Cerebellar nuclear complex (tissue), 1 donor: ENCODE measurements at places on chromosomes 16 and 17.
A peak's percentile ranks its signal among the peaks of the same experiment; 100 is the strongest.

DNA sequence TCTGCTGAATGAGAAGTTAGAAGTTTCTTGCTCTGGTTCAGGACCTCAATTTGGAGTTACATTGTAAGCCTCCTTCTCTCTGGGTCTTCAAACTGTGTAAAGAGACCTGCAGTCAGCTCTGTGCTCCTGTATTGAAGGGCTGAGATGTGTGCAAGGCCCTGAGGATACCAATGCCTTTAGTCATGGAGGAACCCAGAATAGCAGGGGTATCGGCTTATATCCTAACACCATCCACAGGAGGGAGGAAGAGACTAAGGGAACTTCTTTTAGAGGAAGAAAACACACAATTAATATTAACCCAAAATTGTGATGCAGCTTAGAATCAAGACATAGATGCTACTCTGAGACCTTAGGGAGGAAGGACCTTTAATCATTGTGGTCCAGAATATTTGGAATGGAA, 36.5 kb downstream of the GLP2R start:
- DNase-seq: no peak

DNA sequence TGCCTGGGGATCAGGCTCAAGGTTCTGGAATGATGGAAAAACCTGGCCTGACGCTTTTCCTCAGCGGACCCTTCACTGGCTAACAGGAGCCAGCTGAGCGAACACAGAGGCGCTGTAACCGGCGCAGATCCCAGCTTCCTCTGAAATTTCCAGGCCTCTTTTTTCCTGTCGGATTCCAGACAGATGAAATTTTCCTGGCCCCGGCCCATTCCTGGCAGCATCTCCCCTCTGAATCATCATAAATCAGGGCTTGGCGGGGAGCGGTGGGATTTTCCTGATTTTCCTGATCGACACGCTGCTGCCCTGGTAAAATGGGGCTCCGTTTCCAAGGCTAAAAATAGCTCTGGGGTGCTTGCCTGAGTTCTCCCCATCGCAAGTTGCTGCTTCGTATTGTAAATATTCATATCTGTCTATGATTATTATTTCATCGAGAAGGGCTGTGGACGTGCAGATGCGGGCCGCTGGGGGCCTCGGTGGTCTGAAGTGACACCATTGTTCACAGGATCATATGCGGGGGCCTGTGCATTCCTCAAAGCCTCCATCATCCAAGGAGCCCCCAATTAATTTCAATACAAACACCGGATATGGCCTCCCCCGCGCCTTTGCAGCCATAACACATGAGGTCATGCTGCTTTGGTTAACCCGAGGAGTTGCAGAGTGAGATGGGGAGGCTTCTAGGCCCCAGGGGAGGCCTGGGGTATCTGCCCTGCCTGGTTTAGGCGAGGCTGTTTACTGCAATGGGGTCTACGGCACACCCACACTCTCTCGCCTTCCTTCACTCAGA, 45.8 kb upstream of the ETV4 start:
- DNase-seq: no peak

DNA sequence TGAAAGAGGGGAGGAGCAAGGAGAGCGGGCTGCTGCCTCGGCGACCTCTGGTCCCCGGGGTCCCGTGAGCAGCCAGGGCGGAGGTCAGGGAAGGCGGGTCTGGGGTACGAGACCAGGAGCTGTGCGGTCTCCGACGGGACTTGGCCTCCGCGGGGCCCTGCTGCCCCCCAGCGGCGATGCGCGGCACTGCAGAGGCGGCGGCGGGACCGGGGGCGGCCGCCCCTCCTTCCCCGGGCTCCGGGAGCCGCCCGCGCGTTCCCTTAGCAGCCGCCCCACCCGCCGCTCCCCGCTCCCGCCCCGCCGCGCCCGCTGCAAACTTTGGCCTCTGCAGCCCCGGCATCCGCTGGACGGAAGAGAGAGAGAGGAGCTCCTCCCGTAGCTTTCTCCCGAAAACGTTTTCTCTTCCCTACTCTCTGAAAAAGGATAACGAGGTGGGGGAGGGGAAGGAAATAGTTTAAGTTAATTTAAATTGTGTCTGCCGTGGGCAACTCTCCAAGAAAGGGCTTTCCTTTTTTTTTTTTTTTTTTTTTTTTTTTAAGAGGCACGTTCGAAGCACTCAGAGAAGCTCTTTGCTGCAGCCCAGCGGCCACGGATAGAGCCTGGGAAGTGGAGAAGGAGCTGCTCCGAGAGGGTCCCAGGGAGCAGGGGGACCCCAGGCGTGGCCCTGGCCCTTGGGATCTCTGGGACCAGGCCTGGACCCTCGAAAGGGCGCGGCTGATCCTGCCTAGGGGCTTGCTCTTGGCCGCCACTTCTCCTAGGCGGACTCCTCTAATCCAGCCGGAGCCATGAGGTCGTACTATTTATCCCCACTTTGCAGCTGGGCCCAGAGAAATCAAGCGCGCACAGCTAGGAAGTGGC, 43.2 kb downstream of the C16orf82 start:
- no peak for DNase-seq

DNA sequence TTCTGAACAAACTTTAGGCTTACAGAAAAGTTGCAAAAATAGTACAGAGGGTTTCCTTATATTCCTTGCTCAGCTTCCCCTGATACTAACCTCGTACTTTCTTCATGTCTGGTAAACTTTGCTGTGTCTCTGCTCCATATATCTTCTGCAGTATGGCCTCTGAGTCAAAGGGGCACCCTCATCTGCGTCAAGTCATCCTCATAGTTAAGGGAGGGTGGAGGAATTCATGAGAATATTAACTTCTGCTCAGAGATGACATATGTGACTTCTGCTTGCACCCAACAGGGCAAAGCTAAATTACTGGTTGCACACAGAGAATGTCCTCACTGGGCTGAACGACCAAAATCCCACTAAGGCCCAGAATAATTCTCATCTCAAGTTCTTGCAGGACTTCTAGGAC, 4.3 kb upstream of the CCL7 start:
- no peak for DNase-seq

GRCh38 chr16:88649924-88650748, 717 bp downstream of the CYBA start:
- DNase-seq: no peak

DNA sequence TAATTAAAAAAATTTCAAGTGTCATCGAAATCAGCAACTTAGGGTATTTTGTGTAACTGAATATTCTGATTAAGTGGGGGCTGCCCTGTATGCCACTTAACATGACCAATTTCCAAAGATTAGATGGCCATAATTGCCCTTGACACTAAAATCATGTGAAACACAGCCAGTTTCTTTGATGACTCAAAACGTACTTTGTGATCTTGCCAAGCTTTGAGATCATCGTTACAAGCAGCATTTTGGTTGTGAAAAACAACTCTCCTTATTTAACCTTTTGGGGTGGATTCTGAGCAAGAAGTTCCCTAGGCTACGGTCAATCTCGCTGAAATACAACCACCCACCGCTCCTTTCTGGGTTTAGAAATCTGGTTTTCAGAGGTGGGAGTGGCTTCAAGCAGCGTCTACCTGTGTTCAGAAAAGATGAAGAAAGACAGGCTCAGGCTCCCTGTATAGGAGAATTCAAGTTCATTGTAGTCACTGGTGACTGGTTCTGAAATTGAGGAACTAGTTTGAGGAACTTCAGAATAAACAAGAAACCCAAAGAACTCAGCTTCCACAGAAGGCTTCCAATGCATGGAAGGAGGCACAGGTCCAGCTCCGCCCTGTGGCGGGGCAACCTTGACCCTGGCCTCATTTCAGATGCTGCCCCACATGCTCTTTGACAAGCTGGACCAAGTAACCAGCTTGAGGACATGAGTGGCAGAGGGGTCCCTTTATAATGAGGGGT, 9.4 kb downstream of the MAP3K14 start:
- no peak for DNase-seq

- DNase-seq: peak; percentile 84
Observed at GRCh38 chr17:79459003-79459655, 151.7 kb downstream of the RBFOX3 start.

- DNase-seq: no peak
Observed at GRCh38 chr17:34406226-34406625, 43.2 kb upstream of the CCL1 start.

DNA sequence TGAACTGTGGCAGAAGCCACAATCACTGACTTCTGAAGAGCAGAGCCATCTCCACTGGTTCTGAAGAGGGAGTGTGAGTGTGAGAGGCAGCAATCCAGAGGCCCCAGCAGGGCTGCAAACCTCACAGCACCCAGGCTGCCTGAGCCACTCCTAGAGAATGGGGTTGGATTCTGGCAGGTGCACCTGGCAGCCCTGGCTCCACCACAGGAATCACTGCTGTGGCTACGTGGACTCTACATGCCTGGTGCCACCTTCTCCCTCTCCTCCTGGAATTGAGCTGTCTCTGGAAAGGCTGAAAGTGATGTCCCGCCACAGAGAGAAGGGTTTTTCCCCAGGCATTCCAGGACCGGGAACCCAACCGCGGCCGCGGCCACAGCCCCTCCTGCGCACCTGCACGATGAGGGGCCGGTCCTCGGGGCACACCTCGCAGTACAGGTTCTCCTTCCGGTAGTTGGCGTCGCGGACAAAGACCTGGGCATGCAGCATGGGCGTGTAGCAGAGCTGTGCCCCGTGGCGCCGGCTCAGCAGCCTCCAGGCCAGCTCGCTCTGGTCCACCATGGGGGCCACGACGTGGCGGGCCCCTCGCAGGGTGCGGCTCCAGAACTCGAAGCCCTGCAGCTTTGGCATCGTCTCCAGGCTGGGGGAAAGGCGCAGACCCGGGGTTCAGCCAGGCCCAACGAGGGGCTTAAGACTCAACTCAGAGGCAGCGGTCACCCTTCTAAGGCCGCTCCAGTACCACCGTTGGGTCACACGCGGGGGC, 991 bp downstream of the DUS1L start:
- DNase-seq: no peak

DNA sequence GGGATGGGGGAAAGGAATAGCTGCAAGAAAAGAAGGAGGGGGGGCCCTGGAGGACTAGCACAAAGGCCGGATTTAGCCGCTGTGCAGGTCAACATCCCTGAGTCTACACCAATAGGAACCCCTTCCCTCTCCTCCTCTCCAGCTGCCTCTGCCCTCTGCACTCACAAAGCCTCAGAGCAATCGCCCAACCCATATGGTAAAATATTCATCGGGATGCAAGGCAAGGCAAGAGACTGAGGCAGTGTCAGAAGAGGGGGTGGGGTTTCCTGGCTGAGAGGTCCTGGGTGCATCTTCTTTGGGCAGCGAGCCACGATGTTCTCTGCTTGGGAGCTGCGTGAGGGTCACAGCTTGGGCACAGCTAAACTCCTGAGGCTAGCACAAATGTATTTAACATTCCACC, 115.5 kb upstream of the NLRP1 start:
- DNase-seq: no peak

- DNase-seq: no peak
Observed at GRCh38 chr16:54175552-54176375, 110.8 kb downstream of the IRX3 start.

- no peak for DNase-seq
Observed at GRCh38 chr16:85836706-85837582, 37.4 kb downstream of the COX4I1 start.

DNA sequence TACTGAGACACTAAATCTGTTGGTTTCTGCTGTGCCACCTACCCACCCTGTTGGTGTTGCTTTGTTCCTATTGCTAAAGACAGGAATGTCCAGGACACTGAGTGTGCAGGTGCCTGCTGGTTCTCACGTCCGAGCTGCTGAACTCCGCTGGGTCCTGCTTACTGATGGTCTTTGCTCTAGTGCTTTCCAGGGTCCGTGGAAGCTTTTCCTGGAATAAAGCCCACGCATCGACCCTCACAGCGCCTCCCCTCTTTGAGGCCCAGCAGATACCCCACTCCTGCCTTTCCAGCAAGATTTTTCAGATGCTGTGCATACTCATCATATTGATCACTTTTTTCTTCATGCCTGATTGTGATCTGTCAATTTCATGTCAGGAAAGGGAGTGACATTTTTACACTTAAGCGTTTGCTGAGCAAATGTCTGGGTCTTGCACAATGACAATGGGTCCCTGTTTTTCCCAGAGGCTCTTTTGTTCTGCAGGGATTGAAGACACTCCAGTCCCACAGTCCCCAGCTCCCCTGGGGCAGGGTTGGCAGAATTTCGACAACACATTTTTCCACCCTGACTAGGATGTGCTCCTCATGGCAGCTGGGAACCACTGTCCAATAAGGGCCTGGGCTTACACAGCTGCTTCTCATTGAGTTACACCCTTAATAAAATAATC, 14.6 kb downstream of the STH start:
- DNase-seq: no peak

- DNase-seq: no peak
Observed at GRCh38 chr17:27834571-27834970, 34.2 kb upstream of the NOS2 start.

DNA sequence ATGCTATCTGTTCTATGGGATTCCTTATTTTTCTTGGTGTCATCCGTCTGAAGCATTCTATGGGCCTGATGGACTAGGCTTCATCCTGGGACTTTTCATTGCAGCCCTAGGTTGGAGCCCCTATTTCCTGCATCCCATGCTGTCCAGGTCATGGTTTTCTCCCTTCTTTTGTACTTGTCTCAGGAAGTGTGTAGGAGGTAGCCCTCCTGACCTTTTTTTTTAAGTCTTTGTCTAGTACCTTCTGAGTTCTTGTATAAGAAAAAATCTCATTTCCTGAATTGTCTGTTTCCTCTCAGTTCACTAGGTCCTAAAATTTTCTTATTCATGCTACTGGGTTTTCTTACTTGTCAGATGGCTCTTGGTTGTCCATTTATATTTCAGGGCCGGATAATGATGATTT, 6.0 kb downstream of the NDEL1 start:
- DNase-seq: no peak

DNA sequence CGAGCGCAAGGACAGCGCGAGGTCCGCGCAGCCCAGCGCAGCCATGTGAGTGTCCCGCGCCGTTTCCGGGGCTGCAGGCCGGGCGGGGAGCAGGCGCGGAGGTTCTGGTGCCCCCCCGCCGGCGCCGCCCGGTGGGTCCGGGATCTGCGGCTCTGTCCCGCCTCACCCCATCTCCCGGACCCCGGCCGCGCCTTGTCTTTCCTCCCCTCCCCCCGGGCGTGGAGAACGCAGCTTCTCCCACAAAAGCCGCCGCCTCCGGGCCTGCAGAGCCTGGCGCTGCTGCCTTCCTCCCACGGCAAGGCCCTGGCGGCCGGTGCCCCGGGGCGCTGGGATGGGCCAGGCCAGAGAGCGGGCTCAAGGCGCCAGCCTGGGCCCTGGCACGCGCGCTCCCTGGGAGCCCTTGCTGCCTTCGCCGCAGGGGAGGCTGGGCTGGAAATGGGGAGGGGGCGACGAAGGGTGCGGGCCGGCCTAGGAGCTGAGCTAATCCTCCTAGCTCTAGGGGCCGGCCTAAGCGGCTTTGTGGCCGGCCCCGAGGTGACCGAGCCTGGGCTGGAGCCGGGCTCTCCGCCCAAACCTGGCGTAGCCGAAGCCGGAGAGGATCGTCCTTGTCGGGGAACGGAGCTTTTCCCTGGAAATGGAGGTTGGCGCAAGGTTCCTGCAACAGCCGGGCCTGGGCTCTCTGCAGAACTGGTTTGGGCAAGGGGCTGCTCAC, 397 bp downstream of the RIPOR1 start:
- DNase-seq: no peak

GRCh38 chr16:57537194-57537505, 779 bp upstream of the CCDC102A start:
- DNase-seq: no peak

GRCh38 chr16:14249291-14250032, 178.3 kb downstream of the MRTFB start:
- DNase-seq: no peak

- DNase-seq: no peak
Observed at GRCh38 chr16:49748322-49748721, 107.6 kb downstream of the ZNF423 start.

GRCh38 chr16:77298418-77299360, 99.5 kb downstream of the SYCE1L start:
- no peak for DNase-seq
